ENCODE measurements at places on chromosomes 5 and 9.

- no peak for DNase-seq
Measured at GRCh38 chr9:95499847-95500246, 16.9 kb downstream of the PTCH1 start.

GRCh38 chr5:109281136-109281690 is 128.6 kb downstream of the PJA2 start:
- no peak for DNase-seq

DNA sequence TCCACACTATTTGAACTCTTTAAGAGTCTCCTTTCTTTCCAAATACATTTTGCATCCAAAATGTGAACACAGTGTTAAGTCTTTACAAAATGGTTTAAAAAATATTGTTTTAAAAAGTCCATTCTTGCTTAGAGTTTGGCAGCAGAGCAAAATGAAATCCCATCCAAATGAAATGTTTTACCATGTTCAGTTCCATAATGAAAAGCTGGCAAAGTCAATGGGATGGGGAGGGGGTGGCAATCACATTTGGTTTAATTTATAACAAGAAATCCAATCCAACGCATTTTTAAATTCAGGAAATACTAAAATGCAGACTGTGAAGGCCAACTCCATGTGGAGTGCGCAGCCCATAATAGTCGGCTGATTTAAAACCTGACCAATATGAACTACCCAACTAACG is 39.4 kb downstream of the MRPL36 start:
- DNase-seq: no peak

DNA sequence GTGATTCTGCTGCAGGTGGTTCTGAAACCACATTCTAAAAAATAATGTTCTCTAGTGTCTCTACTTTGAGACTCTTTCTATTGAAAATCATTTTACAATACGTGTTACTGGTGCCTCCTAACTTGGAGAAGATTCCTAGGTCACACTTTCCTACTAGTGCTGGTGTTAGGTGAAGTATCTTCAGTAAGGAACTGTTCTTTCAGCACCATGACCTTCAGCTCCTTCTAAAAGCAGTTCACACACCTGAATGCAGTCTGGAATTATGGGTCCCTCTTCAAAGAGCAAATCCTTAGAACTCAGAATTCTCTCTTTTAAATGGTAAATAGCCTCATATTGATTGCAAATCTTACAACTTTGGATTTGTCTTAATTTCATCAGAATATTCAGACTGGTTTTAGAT is 10.6 kb upstream of the DPYSL3 start:
- no peak for DNase-seq

DNA sequence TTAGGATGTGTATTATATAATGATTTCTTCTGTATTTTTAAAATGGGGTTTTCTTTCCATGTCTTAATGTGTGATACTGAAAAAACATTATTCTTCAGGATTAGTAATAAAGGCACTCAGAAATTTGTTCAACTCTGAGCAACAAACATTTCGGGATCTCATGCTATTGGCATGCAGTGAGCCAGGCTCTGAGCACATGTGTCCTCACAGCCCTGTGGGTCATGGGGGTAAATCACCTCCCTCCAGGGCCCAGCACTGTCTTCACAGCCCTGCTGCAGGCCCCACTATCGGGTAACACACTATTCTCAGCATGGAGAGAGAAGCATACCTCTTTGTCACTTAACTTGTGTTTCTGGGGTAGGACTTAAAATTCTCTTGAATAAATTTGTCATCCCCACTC is 14.0 kb downstream of the TMEM174 start:
- no peak for DNase-seq

GRCh38 chr5:34608859-34609648 is 47.1 kb upstream of the RAI14 start:
- DNase-seq: no peak

- no peak for DNase-seq
Measured at GRCh38 chr9:71058660-71059059, 62.8 kb downstream of the TRPM3 start.

DNA sequence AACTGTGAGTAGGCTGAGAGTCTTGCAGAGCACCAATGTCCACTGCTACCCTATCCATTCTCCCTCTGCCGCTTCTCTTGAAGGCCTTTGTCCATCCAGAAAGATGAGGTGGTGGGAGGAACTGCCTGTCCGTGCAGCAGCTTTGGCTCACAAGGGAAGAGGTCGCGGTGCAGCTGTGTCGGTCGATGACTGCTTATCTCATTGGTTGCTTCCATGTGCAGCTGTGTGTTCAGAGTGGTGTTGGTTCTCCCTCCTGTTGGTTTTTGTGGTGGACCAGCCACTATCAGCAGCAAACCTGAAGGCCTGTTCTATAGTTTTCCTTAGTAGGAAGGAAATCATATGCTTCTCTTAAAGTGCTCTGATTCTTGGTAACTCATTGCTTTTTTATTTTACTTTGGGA is 40.7 kb downstream of the SPTAN1 start:
- DNase-seq: no peak

DNA sequence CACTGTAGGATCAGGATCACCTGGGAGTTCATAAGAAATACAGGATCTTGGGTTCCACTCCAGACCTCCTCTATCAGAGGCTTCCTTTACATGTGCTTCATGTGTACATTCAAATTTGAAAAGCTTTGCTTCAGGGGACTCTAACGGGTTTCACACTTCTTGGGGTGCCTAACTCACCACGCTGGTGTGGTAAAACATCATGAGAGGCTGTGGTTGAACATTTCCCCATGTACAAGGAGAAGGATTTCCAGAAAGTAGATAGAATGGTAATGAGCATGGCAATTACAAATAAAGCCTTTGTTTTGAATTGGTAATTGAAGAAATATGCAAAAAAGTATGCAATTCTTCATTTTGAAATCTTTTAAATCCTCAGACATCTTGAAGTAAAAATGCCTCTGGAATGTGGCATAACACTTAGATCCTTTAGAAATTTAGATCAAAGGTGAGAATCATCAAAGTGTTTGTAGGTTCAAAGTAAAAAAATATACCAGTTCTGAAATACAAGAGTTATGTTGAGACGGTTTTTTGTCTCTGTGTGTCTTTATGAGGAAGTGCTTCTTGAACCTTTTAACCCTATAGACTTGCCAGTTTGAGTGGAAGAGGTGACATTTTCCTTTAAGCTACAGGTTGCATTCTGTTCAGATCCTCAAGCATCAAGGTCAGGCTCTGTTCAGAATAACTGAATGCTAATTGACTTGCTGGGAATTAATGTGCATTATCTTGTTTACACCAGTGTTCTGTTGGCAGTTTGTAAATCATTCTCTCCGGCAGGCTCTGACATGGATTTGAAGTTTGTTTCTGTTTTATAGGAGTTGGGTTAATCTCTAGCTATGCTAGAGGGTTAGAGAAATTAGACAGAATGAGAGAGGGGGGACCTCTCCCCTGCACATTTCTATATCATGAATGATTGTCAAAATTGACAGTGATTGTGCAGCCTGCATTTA is 415.3 kb downstream of the MAN2A1 start:
- no peak for DNase-seq

GRCh38 chr9:136977223-136977622 is at the start of gene PTGDS:
PTGDS (plus strand) TSS chr9:136977504; CDS start chr9:136977579, 75 bp downstream.
- no peak for DNase-seq

DNA sequence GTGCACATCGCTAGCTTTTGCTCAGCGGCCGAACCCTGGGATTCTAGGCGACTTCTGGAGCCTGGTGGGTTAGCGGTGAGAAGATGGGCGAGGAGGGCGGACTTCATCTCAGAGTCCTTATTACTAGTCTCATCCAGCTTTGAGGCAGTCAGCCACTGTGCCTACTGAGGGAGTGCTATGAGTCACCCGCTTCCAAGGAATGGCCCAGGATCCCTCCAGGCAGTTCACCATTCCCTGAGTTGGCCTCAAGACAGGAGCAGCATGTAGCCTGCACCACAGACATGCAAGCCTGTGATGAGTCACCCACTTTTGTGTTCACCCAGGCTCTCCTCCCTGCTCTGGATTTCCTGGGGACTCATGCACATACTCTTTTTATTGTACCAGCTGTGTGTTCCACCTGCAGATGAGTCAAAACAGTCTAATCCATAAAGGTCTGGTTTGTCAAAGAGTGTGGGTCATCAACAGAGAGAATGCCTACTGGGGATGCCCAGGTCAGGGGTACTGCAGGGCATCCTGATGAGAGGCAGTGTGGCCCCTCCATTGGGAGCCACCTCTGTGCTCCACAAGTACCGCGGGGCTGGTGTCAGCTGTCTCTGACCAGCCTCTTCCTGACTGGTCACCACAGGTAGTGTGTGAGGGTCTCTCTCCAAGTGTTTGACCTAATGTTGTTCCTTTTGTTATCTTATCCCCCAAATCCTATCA is 20.2 kb downstream of the SLC22A5 start:
- no peak for DNase-seq

- no peak for DNase-seq
Measured at GRCh38 chr5:106020894-106021293, 1649.8 kb downstream of the EFNA5 start.

All from stimulated activated CD4-positive, alpha-beta T cell treated with anti-CD3 and anti-CD28 coated beads, Interleukin-2, amount 100 ng/mL, for 24 hours (primary cell).